ENCODE measurements at places on chromosomes 1 and 21. TPM values are rescaled to one million over a fixed set of nuclear protein-coding genes. Genes with fewer than 3 reads are reported as not detected.

GRCh38 chr1:154760469-154760933 lies 109.6 kb downstream of the KCNN3 start:
- peaks cover 4% of the 10 kb centered on the region for H3K4me1 ChIP-seq
- H3K4me3 ChIP-seq, result peak overlapping the region; percentile 62
- H3K36me3 ChIP-seq, result no peaks in the 10 kb centered on the region
- DNase-seq, result no peak
- H3K27ac ChIP-seq, result no peak overlapping the region
- H3K27me3 ChIP-seq, result no peaks in the 10 kb centered on the region

DNA sequence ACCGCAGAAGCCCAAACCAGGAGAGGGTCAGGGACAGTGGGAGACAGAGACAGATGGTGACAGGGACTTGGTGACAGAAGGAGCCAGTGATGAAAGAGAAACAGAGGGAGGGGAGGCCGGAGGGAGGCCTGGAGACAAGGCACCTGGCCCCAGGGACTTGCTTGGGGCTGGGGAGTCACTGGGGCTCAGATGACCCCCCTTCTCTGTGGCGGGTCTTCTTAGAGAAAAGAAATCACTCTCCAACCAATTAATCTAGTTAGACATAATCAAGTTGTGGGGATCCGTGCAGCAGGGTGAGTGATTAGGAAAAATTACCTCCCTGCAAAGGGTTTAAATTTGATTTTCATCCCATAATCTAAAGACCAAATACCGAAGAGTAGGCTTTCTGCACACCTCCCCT lies 519.8 kb downstream of the PTPRU start:
- no peak for DNase-seq
- no peak overlapping the region for H3K27ac ChIP-seq
- H3K4me3 ChIP-seq, result no peak overlapping the region
- H3K27me3 ChIP-seq, result no peaks in the 10 kb centered on the region

- H3K36me3 ChIP-seq, result no peaks in the 10 kb centered on the region
- no peaks in the 10 kb centered on the region for H3K4me1 ChIP-seq
- H3K27me3 ChIP-seq, result no peaks in the 10 kb centered on the region
- H3K27ac ChIP-seq, result no peak overlapping the region
- no peak for DNase-seq
Measured at GRCh38 chr1:245858022-245858721, 648.9 kb downstream of the SMYD3 start.

DNA sequence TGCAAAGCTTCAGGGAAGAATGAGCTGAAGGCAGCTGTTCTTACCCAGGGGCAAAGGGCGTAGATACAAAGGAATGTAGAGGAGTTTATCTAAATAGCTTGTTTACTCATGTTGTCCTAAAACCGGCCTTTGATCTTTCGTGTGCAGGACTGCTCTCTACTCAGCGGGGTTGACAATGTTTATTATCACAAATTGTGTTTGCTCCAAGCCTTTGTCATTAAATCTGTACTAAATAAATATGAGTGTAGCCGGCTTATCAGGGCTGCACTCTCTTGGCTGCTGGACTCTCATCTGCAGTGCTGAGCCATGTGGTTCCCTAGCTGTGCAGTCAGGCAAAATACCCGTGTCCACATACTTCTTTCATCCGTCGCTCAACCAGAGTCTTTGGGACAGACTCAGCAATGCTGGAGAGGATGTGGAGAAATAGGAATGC lies 199.0 kb downstream of the LBR start:
- DNase-seq, result no peak
- no peak overlapping the region for H3K27ac ChIP-seq
- H3K4me1 ChIP-seq, result no peaks in the 10 kb centered on the region

DNA sequence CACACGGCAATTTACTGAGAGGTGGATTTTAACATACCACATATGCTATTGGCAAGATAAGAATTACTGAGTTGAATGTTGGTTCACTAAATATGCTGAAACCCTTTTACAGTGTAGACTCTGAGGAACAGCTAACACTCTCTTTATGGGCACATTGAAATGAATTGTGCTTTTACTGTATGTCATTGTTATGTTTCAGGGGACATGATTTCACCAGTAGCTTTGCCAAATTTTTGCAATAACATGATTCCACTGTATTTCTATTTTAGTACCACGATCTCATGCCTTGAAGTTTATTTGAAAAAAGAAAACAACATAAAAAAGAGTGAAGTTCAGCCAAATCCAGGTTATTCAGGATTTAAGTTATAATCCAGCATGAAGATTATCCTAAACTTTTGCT lies 188.5 kb downstream of the HLX start:
- no peak overlapping the region for H3K4me3 ChIP-seq
- no peaks in the 10 kb centered on the region for H3K4me1 ChIP-seq
- no peak overlapping the region for H3K27ac ChIP-seq

GRCh38 chr1:155196103-155196892 lies 11.4 kb downstream of the THBS3 start:
- DNase-seq, result no peak
- peaks cover 9% of the 10 kb centered on the region for H3K36me3 ChIP-seq
- H3K27me3 ChIP-seq, result no peaks in the 10 kb centered on the region
- no peak overlapping the region for H3K4me3 ChIP-seq
- peaks cover 25% of the 10 kb centered on the region for H3K4me1 ChIP-seq

FCGR1A gene
- total RNA-seq, result 37.1 TPM

PLEKHA6 gene
- total RNA-seq, result 6.9 TPM

APOBEC4 gene
- total RNA-seq, result not detected

FCMR gene
- 5.4 TPM for total RNA-seq
